ENCODE measurements at places on chromosomes 16 and 17.
A peak's percentile ranks its signal among the peaks of the same experiment; 100 is the strongest.

- peaks cover 35% of the 10 kb centered on the region for H3K36me3 ChIP-seq
- H3K27me3 ChIP-seq = no peaks in the 10 kb centered on the region
- no peak overlapping the region for H3K27ac ChIP-seq
- no peak for DNase-seq
- H3K4me1 ChIP-seq = peaks cover 13% of the 10 kb centered on the region
Observed at GRCh38 chr17:27628376-27628775, 2.6 kb upstream of the LGALS9 start.

- no peak overlapping the region for H3K4me3 ChIP-seq
- DNase-seq = no peak
- peaks cover 2% of the 10 kb centered on the region for H3K4me1 ChIP-seq
- H3K27ac ChIP-seq = no peak overlapping the region
Observed at GRCh38 chr16:81101702-81102101, 5.5 kb upstream of the GCSH start.

DNA sequence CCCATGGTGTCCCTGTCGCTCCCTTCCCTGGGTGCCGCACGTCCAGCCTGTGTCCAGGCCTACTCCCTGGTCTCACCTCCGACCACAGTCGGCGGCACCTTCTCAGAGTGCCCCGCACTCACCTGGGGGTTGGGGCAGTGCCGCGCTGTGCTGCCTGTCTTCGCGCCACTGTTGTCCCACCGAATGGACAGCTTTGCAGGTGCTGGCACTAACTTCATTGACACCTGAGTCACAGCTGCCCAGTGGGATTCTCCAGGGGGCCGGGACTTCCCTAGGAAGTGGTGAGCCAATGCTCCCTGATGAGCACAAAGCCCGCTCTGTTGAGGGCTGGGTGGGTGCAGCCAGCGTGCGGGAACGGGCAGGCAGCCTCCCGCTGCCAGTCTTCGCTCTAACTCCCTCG lies 24.3 kb upstream of the DBNDD1 start:
- no peak overlapping the region for H3K4me3 ChIP-seq
- H3K4me1 ChIP-seq = peaks cover 19% of the 10 kb centered on the region
- DNase-seq = no peak
- no peak overlapping the region for H3K27ac ChIP-seq

DNA sequence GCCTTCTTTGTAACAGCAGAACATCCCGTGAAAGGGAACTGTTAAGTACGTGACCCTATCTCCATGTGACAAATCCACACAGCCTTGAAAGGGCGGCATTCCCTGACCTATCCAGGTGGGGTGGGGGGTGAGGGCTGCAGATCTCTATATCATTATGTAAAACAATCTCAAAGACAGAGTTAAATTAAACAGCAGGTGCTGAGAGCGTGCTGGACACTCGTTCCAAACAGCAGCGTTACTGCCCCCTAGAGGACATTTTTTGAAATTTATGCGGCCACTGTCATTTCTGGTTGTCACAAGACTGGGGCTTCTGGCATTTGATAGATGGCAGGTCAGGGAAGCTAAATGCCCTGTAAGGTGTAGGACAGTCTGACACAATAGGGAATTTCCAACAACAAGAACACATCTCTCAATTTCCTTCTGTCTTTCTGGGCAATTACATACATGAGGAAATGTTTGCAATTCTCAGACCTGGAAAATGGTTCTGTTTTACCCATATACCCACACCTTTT lies 6.7 kb upstream of the SLC25A39 start:
- H3K27me3 ChIP-seq = peaks cover 7% of the 10 kb centered on the region
- DNase-seq = peak; percentile 81
- H3K27ac ChIP-seq = no peak overlapping the region
- no peaks in the 10 kb centered on the region for H3K36me3 ChIP-seq
- peaks cover 10% of the 10 kb centered on the region for H3K4me1 ChIP-seq
- H3K4me3 ChIP-seq = no peak overlapping the region

DNA sequence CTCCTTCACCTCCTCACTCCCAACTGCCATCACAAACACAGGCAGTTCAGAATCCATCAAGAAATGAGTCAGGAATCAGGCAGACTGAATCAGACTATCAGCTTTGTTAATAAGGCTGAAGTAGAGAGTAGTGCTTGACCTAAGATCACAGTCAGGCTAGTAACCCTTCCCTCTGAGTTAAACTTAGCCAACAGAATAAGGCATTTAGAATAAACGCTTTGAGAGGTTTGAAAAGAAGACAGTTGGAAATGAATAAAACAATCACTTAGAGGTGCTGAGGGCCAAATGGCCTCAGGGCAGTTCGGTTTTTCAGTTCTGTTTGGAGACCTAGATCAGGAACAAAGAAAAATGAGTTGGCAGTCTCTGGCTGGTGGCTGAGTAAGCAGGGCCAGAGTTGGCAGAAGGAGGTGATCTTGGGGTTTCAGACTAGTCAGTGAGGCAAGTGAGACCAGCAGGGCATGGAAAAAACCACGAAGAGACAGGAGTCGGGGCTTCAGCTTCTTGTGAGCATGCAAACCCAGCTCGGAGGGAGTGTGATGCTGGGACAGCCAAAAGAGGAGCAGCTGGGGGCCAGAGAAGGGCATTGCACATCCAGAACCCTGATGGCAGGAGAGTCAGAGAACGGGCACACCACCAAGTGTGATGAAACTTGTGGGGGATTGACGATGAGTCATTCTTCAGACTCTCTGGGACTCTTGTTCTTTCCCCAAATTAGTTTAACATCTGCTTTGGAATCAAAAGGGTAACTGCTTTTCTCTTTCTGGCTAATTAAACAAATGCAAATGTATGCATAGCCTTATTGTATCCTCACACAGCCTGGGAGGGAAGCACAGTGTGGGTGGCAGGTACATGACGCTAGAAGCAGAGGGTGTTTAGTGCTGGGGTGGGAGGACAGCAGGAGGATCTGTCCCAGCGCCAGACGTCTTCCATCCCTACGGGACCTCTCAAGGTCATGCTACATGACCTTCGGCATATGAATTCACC lies 54.8 kb downstream of the SPECC1 start:
- peak overlapping the region; percentile 27 for H3K27ac ChIP-seq
- peaks cover 4% of the 10 kb centered on the region for H3K4me1 ChIP-seq
- no peaks in the 10 kb centered on the region for H3K27me3 ChIP-seq
- H3K4me3 ChIP-seq = peak overlapping the region; percentile 51
- peak; percentile 53 for DNase-seq
- H3K36me3 ChIP-seq = no peaks in the 10 kb centered on the region

DNA sequence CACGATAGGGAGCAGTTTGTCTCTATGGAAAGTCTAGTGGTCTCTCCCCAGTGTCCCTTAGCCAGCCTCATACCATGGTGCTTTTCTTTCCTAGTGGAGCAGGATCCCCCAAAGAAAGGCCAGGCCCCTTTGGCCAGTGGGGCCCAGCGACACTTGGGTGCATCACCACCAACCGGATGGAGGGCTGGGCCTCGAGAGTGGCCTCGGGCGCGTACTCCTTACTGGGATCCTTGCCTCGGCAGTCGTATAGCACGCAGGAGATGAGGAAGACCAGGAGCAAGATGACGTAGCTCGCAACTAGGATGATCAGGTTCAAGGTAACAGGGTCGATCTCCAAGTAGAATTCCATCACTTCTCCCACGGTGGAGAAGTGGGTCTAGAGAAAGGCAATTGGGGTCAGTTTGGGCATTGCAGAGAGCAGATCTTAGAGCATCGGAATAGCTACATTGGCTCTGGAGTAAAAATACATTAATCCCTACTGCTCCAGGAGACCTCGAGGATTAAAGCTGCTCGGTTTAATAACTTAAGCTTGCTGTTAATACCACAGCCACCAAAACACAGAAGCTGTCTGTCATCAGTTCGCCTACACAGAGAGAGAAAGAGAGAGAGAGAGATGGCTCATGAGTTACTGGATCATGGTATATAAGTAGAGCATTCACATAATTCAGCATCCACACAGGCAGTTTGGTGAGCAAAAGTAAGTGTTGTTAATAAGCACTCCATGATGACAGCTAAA lies at the start of gene SMIM36:
Gene SMIM36, minus strand, starts transcription at position 467 of the 736 bp plus-strand sequence.
- H3K4me3 ChIP-seq = no peak within 1 kb of the TSS
- H3K4me1 ChIP-seq = no peaks in the 10 kb centered on the region
- no peak for DNase-seq
- H3K27ac ChIP-seq = no peak within 1 kb of the TSS
- no peaks in the 10 kb centered on the region for H3K36me3 ChIP-seq

- no peak overlapping the region for H3K27ac ChIP-seq
- no peak overlapping the region for H3K4me3 ChIP-seq
- H3K27me3 ChIP-seq = peaks cover 75% of the 10 kb centered on the region
- H3K36me3 ChIP-seq = no peaks in the 10 kb centered on the region
- no peak for DNase-seq
Observed at GRCh38 chr16:67651039-67651438, 6.1 kb downstream of the CARMIL2 start.

Measured in mesenchymal stem cell (in vitro differentiated cells and primary cell).